ENCODE measurements at places on chromosomes 5 and 9.

DNA sequence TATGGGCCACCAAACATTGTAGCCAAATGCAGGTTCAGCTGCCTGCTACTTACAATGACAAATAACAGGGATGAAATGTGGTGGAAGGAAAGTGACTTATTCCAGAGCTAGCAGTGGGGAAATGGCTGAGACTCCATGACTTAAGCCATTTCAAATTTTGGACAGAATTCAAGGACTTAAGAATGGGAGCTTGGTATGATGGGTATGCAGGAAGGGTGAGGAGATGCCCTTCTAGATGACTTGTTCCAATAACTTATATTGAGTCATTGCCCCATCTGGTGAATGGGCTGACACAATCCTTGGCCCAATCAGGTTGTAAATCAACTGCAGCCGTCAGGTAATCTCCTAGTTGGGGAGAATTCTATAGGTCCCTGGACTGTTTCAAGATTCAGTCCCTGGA is 230.7 kb upstream of the SGCD start:
- no peak for DNase-seq

DNA sequence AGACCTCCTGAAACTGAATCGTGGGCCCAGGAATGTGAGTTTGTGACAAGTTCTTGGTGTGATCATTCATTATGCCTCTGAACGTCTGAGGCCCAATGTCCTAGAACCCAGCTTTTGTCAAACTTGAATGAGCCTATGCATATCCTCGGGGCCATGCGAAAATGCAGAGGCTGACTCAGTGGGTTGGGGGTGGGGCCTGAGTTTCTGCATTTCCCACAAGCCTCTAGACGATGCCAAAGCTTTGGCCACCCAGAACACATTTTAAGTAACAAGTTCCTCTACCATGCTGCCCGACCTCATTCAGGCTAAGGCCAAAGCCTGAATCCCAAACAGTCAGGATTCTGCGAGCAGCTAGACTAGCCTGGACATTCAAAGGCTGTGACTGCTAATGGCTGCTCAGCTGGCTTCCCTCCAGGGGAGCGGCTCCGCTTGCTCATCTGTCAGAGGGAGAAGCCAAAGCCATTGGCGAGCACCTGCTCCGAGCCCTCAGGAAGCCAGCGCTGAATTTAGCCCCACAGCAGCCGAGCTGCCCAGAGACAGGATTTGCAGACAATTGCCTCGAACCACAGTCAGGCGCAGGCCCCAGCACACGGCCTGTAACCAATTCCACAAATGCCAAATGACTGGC is 177.5 kb downstream of the ZDHHC21 start:
- no peak for DNase-seq

GRCh38 chr9:91795598-91796241 is 154.3 kb downstream of the ROR2 start:
- peak; percentile 59 for DNase-seq

DNA sequence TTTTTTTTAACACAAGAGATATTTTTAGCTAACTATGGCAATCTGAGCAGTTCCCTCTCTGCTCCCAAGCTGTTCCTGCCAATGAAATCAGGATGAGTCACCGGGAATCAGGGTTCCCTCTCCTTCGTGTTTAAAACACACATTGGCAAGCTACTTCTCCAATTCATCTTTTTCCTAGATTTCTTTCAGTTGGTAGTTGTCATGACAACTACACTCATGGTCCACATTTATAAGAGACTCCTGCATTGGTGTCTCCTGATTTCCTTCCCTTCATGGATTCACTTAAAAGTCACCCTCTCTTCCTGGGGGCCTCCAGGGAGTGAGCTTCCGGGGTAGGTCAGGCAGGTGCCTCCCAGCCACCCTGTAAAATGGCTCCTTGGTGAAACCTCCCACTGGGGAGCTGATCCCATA is 72.3 kb upstream of the NIPAL4 start:
- peak; percentile 88 for DNase-seq

- peak; percentile 50 for DNase-seq
These were observed 83.5 kb downstream of the FEM1C start for GRCh38 chr5:115461093-115461492.

- peak; percentile 49 for DNase-seq
These were observed 22.1 kb upstream of the TPD52L3 start for GRCh38 chr9:6305954-6306563.
